ENCODE measurements at places on chromosomes 7 and 10.

- DNase-seq, result peak; percentile 27
These were observed 937 bp downstream of the STEAP1 start for GRCh38 chr7:90155206-90155605.

GRCh38 chr7:26490640-26491624 lies 199.3 kb downstream of the SNX10 start:
- no peak for DNase-seq

DNA sequence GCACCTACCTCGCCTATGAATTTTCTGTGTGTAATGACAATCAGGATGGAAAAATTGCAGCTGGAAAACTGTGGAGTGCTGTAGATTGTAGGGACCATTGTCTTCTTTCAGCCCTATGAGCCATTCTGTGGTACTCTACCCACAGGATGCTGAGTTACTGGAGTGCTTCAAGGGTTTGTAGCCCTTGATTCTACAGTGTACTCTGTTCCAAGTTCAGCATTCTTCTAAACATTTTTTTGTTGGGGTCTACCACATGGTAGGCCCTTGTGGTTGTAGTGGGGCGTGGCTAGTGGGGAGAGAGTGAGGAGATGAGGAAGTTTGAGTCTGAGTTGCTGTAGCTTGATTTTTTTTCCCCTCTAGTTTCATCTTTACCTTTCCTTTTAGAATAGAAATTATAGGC lies 33.5 kb downstream of the REEP3 start:
- peak; percentile 82 for DNase-seq

DNA sequence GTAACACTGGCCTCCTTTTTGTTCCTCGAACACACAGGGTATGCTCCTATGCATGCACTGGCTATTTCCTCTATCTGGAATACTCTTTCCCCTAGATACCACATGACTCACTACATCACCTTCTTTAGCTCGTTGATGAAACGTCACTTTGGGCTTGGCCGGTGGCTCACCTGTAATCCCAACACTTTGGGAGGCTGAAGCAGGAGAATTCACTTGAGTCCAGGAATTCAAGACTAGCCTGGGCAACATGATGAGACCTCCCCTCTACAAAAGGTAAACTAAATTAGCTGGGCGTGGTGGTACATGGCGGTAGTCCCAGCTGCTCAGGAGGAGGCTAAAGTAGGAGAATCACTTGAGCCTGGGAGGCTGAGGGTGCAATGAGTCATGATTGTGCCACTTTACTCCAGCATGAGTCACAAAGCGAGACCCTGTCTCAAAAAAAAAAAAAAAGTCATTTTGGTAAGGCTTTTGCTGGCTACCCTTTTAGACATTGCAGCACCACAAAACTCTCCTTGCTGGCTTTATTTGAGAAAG lies 14.5 kb downstream of the ANKIB1 start:
- peak; percentile 43 for DNase-seq

GRCh38 chr10:50874723-50875122 lies 10.7 kb downstream of the A1CF start:
- no peak for DNase-seq

GRCh38 chr7:45644237-45644636 lies 70.1 kb downstream of the ADCY1 start:
- no peak for DNase-seq

- DNase-seq, result peak; percentile 18
These were observed 97.2 kb downstream of the SLC25A13 start for GRCh38 chr7:96224685-96225084.

- DNase-seq, result peak; percentile 57
These were observed 941 bp upstream of the LUC7L2 start for GRCh38 chr7:139358541-139359365.

GRCh38 chr7:20647908-20648776 lies 32.7 kb downstream of the ABCB5 start:
- DNase-seq, result peak; percentile 20

DNA sequence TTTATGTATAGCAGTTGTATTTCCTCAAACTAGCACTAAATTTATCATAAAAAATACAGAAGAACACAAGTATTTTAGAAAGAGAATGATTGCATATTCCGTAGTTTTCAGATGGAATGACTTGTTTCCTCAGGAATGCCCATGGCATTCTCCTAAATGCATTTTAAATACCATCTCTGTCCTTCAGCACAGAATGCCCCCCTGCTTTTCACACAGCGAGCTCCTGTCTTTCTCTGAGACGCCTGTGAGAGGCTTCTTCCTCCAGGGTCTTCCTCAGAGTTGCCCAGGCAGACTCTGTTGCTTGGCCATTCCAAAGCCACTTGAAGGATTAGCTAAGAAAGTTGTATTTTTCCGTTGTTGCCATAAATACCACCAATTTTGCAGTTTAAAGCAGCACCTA lies 10.1 kb downstream of the LANCL2 start:
- DNase-seq, result no peak

GRCh38 chr10:100372415-100373297 lies 25.6 kb downstream of the SCD start:
- DNase-seq, result no peak

- peak; percentile 99 for DNase-seq
These were observed 9.5 kb upstream of the ADAM12 start for GRCh38 chr10:126397640-126398382.

DNA sequence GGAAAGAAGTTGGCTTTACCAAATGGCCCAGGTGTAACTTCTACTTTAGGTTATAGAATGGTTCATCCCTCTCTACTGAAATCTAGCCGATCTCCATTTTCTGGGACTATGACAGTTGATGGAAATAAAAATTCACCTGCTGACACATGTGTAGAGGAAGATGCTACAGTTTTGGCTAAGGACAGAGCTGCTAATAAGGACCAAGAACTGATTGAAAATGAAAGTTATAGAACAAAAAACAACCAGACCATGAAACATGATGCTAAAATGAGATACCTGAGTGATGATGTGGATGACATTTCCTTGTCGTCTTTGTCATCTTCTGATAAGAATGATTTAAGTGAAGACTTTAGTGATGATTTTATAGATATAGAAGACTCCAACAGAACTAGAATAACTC lies 43.6 kb downstream of the CCSER2 start:
- no peak for DNase-seq

GRCh38 chr7:96052860-96053470 lies 268.9 kb downstream of the SLC25A13 start:
- no peak for DNase-seq

DNA sequence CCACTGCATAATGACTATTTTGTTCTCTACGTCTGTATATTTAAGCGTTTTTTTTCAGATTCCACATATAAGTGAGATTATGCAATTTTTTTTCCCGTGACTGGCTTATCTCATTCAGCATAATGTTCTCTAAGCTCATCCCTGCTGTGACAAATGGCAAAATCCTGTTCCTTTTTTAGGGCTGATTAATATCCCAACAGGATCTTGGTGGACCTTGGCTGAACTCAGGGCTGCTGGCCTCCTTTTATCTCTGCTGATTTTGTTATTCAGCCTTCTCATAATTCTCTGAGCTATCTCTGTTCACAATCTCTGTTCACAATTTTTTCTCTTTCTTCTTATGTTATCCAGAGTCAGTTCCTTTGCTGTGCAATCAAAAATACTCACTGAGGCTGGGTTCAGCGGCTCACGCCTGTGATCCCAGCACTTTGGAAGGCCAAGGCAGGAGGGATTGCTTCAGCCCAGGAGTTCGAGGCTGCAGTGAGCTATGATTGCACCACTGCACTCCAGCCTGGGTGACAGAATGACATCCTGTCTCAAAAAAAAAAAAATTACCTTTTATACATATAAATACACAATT lies 1035.9 kb upstream of the AUTS2 start:
- DNase-seq, result no peak

DNA sequence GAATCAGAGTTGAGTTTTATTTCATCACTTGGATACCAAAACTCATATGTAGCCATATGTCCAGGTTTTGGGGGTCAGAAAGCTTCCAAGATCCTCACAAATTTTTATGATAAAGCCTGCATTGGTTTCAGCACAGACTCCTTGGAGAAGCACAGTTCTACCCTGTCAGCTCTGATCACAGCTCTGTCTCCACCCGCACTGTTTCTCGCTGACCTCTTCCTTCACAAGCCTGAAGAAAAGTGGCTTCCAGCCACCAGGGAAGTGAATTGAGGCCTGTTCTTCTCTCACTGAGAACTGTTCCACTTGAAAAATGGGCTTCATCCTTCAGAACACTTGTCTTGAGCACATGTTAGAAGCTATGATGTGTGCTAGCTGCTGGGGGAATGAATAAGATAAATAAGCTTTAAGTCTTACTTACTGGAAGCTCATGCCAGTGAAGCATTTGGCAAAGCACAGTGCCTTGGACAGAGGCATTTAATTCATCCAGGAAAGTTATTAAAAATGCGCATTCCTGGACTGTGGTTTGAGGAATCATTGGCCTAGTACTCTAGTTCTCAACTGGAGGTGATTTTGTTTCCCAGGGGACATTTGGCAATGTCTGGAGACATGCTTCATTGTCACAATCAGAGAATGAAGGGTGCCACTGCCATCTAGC lies 133.6 kb downstream of the BMPER start:
- no peak for DNase-seq

DNA sequence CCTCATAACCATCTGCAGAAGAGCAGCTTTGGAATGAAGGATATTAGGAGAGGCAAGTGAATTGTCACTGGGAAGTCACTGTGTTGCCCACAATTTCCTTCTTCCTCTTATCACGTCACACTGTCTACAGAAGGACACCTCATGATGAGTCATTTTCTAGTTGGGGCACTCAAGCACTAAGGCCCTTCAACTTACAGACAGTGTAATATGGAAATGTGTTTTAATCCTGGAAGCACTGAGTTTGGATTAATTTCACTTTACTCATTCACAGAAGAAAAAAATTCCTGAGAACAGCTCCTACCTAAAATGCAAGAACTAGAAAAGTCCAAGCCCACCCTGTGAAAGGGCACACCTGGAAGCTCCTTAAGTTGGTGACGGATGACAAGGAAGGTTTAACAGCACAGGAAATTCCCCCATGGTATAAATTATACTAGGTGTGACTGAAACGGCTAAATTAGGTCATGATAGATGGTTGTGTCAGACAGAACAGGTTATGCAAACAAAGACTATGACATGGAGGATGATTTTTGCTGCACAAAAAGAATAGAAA lies 56.6 kb downstream of the PARD3 start:
- peak; percentile 52 for DNase-seq

GRCh38 chr7:27593226-27593625 lies 69.5 kb downstream of the HIBADH start:
- peak; percentile 46 for DNase-seq

- no peak for DNase-seq
These were observed 191.9 kb downstream of the SFMBT2 start for GRCh38 chr10:7218968-7219367.

DNA sequence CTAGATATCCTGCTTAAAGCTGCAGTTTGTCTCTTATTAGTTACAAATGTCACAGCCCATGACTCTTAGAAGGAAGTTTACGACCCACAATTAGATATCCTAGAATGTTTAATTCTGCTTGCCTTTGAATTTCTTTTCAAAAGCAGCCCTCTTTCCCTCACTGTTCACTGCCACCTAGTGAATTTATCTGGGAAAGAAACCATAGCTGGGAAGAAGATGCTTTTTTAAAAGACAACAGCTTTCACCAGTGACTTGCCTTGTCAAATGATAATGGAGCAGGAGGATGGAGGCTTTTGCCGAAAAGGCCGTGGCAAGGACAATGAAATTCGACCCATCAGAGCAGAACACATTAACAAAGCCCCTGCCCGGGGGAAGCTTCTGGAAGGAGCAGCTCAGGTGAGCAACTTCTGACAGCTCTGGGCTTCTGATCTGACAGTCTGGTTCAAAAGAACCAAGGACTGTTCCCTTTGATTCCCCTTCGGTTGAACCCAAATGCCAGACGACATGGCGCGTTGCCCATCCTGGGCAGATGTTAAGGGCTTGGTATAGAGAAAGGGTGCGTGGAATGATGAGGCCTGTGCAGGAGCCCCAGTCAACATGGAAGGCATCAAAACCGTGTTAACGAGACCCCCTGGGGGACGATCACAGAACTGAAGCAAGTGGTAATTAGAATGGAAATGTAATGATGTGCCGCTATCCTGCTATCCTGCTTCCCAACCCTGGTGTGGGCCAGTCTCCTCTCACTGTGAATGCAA lies 236.8 kb downstream of the FRMD4A start:
- DNase-seq, result peak; percentile 68

DNA sequence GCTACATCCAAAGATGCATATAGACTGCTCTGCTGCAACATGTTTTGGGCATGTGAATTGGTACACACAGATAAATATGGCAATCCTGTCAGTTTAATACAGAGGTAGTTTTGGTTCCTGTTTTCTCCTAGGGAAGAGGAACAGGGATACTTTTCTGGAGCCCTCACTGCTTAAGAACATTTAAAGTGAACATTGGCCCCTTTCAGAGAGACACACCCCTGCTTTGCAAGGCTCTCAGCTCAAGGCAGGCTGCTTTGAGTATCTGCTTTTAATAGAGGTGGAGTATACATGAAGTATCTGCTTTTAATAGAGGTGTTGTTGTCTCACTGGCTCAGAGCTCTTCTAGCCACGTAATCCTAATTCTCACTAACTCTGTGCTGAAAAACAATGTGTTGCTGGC lies 38.9 kb downstream of the CYP51A1 start:
- DNase-seq, result no peak

DNA sequence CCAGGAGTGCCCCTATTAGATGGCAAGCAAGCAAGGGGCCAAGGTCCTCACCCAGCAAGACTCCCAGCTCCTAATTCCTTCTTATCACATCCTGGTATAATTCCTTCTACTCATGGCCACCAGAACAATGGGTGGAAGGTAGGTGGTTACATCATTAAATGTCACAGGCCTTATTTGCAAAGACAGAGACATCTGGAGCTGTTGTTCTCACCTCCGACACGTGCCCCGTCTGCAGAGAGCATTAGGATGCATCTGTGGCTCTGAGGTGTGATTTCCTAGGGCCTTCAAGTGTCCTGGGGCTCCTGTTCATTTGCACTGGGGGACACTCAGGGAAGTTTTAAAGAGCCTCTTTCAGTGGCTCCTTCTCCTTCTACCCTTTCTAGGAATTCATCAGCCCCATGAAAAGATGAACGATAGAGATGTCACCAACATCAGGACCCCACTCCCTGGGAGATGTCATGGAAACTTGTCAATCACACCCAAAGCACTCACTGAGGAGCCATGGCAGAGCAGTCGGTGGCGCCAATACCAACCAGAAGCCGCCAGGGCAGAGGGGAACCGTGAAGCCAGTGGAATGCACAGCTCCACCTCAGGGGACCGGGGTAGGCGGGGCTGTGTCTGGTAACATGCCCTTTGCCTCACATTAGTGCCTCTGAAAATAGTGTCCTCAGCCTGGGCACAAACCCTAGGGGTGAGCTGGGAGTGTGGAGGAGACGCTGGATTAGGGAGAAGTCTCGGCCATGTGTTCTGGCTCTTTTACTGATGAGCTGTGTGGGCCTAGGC lies 2.9 kb upstream of the ATP6V0E2 start:
- DNase-seq, result no peak

DNA sequence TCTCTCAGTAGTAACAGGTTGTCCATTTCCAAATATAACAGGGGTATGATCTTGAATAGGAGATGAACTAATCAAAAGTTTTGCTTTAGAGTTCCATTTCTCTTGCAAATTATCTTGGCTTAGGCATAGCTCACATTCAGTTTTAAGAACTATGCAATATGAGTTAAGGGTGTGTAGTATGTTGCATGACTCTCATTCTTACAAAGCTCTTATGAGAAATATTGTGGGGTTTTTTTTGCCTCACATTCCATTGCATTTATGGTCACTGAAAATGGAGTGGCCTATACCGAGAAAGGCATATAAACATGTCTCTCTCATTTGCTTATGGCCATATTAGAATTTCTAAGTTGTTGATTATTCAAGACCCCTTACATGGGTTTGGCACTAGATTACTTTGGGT lies 48.5 kb upstream of the LAMB1 start:
- peak; percentile 26 for DNase-seq

Data from cardiac fibroblast (primary cell).